Dermis blood vessel endothelial cell (primary cell): ENCODE measurements at places on chromosomes 4 and X. TPM values are rescaled to one million over a fixed set of nuclear protein-coding genes. Genes with fewer than 3 reads are reported as not detected.

GRCh38 chr4:163484906-163485305 lies 9.6 kb upstream of the TMA16 start:
- DNase-seq = peak; percentile 81

DNA sequence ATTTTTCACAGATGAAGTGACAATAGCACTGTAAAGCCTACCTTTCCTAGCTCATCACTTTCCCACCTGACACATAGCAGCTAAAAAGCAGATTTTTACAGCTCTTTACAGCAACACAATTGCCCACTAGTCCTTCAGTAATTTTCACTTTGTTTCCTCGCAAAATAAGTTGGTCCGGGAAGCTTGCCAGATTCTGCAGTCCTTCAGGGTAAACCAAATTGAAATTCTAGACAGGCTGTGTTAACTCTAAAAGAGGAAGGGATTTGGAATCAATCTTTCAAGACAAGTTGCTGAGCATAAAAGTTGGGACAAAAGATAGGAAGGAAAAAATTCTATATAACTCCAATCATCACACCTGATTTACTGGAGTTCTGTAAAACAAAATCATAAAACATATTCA lies 8.7 kb downstream of the C1QTNF7 start:
- DNase-seq = no peak

- DNase-seq = no peak
Observed at GRCh38 chr4:126395664-126396063, 1080.9 kb downstream of the FAT4 start.

DNA sequence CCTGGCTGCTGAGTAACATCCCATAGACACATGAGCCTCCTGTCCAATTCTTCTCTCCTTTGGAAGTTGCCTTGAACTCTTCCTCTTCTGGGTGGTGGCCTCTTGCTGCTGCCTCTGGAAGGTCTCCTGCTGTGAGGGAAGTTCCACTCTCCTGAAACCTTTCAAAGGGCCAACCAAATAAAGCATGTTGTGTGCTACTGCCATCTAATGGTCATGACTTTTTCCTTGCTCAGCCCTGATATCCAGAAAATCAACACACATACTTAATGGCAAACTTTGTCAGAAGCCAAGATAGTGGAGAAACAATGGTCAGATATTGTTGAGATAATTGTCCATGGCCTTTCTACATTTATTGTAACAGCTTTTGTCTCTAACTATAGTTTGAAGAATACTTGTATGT lies 19.1 kb upstream of the ZXDA start:
- DNase-seq = peak; percentile 61

DNA sequence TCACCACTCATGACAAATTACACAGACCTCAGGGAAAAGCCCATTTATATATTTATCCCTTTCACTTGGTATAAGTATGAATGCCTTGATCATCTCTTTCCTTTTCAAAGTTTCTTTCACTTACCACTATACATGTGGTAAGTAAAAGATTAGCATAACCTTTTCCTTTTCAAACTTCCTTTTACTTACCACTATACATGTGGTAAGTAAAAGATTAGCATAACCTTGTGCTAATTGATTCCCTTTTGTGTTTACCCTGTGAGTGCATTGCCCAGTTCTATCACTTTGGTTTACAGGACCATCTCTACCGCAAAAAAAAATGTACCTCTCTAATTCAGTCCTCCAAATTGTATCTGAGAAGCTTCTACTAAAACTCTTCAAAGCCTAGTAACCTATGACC lies 32.7 kb upstream of the TCEANC start:
- no peak for DNase-seq

DNA sequence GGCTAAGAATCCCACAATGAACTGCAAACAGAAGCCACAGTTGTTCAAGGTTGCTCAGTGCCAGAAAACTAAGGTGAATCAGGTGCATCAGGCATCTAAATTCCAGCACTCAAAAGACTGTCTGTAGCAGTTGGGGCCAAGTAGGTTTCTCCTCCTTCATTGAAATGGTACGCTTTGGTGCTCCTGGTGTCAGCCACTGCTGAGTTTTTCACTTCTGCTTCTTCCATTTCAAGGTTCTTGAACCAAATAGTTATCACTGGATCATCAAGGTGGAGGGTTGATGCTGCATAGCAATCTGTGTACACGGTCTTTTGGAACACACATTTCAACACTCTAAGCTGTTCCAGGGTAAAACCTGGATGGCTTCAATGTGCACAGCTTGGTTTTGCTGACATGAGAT lies 74.4 kb downstream of the TMA16 start:
- DNase-seq = no peak

DNA sequence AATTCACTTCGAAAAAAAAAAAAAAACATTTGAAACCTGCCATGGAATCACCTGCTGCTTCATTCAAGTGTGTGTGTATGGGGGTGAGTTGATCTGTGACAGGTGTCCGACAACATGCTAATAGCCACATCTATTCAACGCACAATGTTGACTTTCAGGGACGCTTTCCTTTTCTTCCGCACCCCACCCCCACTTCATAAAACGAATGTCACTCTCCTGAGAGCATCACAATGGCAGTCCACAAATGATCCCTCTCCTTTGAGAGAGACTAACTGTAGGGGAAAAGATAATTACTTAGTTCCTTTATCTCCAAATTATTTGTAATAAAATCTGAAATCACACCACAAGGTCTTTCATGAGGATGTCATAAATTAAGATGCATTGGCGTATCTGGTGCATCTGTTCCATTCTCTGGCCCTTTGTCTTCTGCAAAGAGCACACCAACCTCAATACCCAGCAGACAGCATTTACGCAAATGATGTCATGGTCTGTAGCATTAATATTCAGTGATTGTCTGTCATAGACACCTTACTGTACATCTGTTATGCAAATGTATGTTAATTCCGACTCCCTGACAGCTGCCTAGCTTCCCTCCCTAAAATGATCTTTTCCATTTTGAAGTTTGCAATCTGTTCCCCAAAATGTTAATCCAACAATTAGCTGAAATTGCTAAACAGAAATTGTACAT lies 640.0 kb upstream of the BOD1L1 start:
- no peak for DNase-seq

DNA sequence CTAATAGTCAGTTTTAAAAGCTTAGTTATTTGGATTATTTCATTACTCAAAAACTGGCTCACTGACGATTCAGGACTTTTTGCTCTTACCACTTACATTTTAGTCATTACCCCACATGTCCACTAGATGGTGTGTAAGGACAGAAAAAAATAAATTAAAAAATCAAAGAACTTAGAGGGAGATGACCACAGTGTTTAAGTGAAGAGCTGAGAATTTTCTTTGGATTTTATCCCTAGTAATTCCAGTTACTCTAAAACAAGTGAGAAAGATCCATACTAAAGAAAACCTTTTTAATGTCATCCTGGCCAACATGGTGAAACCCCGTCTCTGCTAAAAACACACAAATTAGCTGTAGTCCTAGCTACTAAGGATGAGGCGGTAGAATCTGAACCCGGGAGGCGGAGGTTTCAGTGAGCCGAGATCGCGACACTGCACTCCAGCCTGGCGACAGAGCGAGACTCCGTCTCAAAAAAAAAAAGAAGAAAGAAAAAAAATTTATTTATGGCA lies 26.4 kb upstream of the TMPRSS11B start:
- peak; percentile 70 for DNase-seq

- no peak for DNase-seq
Observed at GRCh38 chrX:21559417-21559816, 98.7 kb downstream of the KLHL34 start.

DNA sequence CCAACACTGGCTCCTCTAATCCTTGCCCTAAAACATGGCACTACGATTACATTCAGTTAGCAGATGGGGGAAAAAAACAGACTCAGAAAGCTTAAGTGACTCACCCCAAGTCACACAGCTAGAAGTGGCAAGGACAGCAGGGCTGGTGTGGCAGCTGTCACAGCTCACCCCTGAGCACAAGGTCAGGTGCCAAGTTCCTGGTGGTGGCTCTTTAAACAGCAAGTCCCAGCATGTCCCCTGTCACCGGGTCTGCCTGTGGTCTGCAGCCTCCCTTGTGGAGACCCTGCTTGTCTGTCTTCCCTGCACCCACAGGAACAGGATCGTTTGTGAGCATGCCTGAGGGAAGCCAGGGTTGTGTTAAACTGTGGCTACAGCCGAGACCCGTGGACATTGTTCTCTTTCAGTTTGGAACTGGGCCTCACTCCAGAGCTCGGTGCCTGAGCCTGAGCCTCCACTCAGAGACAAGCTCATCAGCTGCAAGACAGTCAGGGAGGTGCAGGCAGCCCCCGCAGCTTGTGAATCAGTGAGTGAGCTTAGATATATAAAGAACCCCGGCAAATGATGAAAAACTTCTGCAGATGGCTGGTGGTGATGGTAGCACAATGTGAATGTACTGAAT lies 260.8 kb downstream of the BCOR start:
- no peak for DNase-seq

GRCh38 chr4:108602163-108602562 lies 18.2 kb upstream of the RPL34 start:
- no peak for DNase-seq

GRCh38 chr4:135268369-135268768 lies 1066.8 kb upstream of the PABPC4L start:
- no peak for DNase-seq

DNA sequence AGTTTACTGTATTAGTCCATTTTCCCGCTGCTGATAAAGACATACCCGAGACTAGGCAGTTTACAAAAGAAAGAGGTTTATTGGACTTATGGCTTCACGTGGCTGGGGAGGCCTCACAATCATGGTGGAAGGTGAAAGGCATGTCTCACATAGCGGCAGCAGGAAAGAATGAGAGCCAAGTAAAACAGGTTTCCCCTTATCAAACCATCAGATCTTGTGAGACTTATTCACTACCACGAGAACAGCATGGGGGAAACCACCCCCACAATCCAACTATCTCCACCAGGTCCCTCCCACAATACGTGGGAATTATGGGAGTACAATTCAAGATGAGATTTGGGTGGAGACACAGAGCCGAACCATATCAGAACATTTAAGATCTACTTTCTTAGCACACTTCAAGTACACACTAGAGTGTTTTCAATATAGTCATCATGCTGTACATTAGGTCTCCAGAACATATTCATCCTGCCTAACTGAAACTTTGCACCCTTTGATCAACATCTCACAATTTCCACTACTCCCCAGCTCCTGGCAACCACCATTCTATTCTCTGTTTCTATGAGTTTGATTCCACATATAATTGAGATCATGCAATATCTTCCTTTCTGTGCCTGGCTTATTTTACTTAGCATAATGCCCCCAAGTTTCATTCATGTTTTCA lies 341.0 kb downstream of the ARHGAP24 start:
- DNase-seq = no peak

- no peak for DNase-seq
Observed at GRCh38 chr4:38982361-38983095, 49.7 kb downstream of the TMEM156 start.

DNA sequence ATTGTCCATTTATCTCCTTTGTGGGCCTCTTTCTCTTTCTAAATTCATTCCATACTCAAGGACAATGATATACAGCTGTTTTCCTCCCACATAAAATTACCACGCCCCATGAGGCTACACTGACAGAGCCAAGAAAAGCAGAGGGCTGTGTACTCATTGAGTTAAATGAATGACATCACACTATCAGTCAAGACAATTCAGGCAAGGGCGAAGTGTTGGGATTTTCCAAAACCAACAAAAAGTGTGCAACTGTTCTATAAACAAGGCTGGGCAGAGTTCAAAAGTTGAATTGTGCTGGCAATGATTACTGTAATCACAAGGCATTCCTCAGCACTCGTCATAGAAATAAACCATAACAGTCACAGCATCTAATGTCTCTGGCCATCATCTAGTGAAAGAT lies 799.6 kb upstream of the DIAPH2 start:
- DNase-seq = peak; percentile 5

DNA sequence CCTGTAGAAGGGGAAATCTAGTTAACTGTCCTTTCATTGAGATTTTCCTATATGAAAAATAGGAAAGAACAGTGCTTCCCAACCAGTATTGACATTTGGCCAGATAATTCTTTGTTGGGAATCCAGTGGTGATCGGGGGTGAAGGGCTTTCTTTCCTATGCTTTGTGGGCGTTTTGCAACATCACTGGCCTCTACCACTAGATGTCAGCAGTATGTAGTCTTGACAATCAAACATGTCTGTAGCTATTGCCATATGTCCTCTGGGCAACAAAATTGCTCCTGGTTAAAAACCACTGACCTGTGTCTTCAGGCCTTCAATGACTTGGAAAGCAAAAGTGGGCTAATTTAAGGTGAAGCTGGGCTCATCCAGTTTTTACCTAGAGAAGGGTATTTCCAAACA lies 658.5 kb downstream of the DACH2 start:
- DNase-seq = peak; percentile 0

- no peak for DNase-seq
Observed at GRCh38 chr4:12573716-12574115, 910.4 kb downstream of the RAB28 start.

DNA sequence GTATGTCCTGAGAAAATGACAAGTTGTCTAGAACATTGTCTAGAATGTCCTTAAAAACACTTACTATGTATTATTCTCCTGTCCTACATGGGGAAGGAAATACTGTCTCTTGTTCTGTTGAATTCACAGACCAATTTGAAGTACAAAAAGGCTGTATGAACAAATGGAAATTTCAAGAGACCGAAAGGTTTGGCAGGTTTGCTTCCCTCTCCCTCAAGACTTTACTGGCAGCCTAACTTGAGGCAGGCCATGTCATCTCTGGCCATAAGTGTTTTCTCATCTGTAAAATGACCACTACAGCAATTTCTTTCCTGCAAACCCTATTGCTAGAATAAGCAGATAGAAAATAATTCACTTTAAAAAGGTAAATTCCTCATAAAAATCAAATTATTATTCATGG lies 191.2 kb upstream of the BMP3 start:
- no peak for DNase-seq

DNA sequence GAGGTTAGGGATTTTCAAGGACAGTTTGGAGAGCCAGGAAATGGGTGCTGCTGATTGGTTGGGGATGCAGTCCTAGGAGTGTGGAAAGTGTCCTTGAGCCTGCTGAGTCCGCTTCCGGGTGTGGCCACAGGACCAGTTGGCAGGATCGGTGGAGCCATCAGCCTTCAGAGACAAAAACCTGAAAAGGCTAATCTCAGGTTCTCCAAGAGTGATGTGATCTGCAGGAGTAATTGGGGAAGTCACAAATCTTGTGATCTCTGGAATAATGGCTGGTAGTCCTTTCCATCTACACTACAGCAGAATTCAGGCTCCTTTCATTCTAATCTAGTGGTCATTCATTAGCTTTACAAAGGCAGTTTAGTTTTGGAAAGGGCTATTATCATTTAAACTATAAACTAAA lies 55.9 kb upstream of the BMP2K start:
- no peak for DNase-seq

DNA sequence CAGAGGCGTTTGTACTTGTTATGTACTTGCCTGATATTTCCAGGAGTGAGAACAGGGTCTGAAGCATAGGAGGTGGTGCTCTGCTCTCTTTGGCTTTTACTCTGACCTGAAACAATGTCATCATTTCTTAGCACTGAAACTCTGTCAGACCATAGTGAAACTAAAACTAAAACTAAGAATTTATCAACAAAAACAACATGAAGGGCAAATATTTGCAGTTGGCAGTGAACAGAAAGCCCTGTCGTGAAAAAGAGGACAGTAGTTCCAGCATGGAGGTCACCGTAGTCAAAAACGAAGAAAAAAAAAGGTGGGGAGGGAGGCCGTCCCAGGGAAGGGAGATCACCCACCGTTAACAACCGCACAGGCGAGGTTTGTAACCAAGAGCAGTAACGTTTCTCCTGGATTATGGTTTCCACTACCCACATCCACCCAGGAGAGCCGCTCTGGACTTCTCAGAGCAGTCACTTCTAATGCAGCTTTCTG lies 97.5 kb downstream of the ANK2 start:
- DNase-seq = no peak

GRCh38 chr4:147407261-147408045 lies 73.4 kb upstream of the EDNRA start:
- DNase-seq = no peak

The GAGE13 gene
- total RNA-seq = not detected in 2 replicates

The GAB1 gene
- 25.8 and 34.5 TPM in 2 replicates for total RNA-seq

The LARP1B gene
- 21.2 and 26.2 TPM in 2 replicates for total RNA-seq
